ENCODE measurements at places on chromosomes 2 and 18.

- no peak for DNase-seq
Measured at GRCh38 chr2:239538357-239539052, 137.7 kb upstream of the HDAC4 start.

DNA sequence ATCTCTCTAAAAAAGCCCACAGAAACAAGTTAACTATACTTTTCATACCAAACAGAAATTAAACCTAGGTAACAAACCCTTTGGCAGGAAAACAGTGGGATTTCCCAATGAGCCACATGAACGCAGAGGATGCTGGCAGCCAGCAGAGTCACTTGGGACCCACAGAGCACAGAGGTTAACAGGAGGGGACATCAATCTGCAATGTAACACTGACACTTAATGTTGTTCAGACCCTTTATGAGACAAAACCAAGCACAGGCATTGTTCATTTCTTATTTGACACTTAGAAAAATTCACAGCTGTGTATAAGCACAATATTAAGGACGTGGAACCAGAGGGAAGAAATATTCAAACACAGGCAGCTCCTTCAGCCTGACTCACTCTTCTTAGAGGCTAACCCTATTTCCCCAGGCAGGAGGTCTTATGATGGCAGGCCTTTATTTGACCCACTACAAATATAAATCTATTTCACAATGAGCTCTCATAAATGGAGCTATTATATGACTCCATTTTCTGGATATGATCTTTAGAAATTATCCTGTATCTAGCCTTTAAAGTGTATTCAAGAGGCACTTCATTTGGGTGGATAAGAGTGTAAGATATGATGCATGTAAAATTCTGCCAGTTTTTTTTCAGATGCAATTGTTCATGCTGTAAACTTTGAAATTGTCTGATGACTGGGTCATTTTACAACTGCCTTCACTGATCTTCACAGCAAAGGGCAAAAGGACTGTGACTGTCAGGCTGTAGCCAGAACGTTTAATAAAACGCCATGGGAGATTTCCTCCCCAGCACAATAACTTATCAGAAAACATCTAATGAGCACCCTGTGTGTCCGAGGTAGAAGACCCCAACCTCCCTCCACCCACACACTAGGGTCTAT is 132.8 kb upstream of the SATB2 start:
- DNase-seq: no peak

DNA sequence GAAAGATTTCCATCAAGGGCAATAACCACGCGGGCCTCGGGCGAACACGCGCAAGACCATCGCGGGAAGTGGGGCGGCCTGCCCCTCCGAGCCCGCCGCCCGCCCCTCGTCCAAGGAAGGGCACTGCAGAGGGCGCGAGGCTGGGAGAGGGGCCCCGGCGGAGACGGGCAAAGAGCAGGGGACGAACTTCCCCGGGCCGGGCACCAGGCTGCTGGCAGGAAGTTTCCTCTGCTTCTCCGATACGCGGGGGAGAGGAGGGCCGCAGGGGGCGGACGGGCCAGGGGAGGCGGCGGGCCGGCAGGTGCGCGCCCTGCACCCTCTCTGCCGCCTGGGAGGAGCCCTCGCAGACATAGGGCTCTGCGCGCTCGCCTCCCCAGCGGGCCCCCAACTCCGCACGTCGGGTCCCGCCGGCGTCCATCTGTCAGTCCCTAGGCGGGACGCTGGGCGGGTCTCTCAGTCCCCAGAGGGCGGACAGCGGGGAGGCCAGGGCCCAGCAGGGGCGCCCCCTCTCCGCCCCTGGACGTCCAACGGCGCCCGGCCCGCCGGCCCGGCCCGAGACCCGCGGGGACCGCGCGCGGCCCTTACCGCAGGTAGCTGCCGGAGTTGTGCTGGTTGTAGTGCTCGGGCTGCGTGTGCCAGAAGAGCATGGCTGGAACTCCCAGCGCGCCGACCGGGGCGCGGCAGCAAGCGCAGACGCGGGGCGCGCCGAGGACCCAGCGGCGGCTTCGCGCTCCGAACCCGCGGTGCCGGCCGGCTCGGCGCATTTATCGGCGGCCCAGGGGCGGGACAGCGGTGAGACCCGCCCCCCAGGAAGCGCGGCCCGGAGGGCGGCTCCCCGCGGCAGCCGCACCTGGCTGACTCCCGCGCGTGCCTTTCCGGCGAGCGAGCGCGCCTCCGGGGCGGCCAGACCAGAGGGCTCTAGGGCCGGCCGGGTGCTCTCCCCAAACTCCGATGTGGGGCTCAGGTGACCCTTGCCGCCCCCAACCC is at the start of gene TFCP2L1:
TSS of gene TFCP2L1 (minus strand) at position 740 of the 987 bp plus-strand sequence. CDS start at position 647, 93 bp downstream.
- peak; percentile 74 for DNase-seq

DNA sequence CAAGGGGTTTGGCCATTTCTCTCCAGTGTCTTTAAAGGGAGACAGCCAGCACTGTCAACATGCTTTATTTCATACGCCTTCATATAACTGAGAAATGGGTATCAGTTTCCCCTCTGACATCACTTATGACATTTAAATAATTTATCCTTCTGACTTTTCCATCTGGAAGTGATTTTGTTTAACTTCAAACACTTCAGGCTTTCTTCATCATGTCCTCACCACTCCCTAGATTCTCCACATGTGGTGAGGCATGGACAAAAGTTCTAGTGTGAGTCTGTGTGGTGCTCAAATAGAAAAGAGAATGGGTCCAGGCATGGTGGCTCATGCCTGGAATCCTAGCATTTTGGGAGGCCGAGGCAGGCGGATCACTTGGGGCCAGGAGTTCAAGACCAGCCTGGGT is 158.6 kb downstream of the TXNL1 start:
- no peak for DNase-seq

- no peak for DNase-seq
Measured at GRCh38 chr18:62838475-62839098, 123.2 kb downstream of the PHLPP1 start.

GRCh38 chr2:222566229-222566628 is 89.7 kb downstream of the FARSB start:
- no peak for DNase-seq

DNA sequence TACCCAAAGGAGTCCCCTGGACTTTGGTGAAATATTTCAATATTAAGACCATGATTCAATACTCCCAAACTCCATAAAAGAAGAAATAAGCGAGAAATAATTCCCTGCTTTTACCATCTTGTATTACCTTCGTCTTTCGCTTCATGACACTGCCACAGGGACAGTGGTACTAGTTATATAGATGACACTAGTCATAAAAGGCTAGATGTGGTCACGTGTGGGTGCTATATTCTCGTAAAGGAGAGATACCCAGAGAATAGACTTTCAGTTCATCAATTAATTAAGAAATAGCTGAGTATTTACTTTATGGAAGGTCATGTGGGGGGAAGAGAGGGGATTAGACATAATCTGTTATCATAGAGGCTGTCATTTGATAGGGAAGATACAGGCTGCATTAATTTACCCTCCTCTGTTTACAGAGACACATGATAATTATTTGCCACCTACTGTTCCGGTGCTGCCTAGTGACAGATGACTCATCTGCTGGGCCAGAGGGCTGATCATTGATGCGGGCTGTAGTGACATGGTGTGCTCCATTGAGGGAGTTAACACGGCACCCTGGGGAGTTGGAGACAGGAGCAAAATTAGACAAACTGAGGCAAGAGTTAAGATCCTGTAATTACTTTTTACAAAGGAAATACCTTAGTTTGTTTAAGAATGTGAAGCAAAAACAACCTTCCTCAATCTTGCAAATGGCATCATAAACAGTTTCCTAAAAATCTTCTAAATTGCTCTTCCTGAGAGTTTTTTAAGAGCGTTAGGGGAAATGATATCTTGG is 78.2 kb upstream of the ITGB6 start:
- DNase-seq: no peak

DNA sequence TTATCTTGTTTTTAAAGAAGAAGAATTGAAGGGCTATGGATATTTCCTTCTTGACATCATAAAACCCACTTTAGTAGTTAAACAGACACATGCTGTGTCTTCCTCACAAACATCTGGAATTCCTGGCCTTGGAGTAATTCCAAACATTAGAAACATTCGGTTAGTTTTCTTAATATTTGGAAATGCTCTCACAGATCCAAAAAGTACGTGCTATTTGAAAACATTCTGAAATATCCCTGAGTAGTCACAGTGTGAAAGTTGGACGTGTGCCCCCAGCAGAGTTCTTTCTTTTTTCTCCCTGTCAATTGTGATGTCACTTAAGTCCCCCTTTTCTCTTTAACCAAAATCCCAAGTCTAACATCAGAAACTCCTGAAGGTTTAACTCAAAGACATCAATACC is 91.3 kb downstream of the ANTXR1 start:
- DNase-seq: no peak

DNA sequence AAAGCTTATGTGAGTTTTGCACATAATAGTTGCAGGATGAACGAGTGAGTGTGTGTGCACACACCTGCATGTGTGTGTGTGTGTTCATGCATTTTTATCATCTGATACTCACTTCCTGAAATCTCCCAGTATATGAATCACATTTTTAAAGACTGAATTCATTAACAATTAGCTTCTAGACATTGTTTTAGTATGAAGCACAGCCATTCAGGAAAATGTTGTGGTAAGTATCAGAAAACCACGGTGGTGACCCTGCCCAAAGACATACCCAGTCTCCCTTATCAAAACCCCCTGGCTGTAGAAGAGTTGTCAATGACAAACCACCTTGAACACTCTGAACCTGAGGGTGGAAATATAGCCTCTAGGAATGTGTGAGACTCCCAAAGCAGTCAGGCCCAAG is 220.8 kb downstream of the ALK start:
- DNase-seq: no peak

GRCh38 chr2:153509133-153509532 is 30.6 kb upstream of the RPRM start:
- peak; percentile 67 for DNase-seq

- DNase-seq: no peak
Measured at GRCh38 chr2:201396595-201396994, 39.5 kb upstream of the FLACC1 start.

DNA sequence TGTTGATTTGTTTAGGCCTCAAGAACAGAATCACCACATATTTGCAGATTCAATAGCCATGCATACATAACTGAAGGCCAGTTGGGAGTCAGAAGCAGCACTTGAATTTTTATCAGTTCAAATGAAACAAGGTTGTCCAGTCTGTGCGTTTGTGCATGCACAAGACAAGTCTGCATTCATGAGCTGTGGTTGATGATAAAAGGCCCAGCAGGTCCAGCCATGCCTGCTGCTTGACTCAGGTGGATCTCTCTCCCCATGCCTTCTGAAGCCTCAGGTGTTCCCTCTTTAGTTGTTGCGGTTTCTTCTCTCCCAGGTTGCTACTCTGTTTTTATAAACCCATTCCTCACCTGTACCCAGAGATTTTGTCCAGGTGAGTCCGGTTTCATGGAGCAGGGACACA is 124.5 kb downstream of the CCDC102B start:
- DNase-seq: no peak

DNA sequence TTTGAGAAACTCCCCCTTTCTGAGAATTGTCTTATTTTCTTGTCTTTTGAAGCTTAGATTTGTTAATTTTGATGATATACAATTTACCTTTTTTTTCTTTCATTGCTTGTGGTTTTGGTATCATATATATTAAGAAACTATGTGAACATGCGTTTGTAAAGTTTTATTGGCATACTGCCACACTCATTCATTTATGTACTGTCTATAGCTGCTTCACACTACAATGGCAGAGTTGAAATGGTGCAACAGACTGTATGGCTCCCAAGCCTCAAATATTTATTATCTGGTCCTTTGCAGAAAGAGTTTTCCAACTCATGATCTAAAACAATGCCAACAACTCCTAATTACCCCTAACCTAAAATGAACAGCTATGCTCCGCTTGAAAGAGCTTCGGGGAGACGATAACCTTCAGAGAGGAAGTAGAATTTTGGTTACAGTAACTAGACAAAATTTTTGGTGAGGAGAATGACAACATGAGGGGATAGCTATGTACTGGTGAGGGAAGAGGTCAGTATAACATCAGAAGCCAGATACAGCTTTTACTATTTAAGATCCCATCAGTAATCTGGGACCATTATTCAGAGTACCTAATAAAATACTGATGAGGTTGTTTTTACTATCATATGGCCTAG is 16.1 kb downstream of the PPP3R1 start:
- no peak for DNase-seq

DNA sequence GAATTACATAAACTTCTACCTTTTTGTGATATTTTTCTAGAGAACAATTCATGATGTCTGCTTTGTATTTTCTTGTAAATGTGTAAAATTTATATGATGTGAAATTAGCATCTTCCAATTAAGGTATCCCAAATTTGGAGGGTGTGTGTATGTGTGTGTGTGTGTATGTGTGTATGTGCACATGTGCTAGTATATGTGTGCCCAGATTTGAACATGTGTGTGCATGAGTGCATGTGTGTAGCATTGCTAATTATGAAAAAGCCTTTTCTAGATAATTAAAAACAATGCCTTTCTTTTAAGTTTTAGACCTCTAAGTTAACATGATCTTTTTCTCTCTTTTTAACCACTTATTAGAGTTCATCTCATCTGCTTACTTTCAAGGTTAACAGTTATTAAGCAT is 208.0 kb upstream of the SPOPL start:
- DNase-seq: no peak

- no peak for DNase-seq
Measured at GRCh38 chr2:20482725-20483124, 35.9 kb downstream of the RHOB start.

GRCh38 chr2:211138551-211138950 is 582.2 kb downstream of the CPS1 start:
- DNase-seq: no peak

GRCh38 chr18:77090546-77091174 is 41.9 kb downstream of the MBP start:
- no peak for DNase-seq

DNA sequence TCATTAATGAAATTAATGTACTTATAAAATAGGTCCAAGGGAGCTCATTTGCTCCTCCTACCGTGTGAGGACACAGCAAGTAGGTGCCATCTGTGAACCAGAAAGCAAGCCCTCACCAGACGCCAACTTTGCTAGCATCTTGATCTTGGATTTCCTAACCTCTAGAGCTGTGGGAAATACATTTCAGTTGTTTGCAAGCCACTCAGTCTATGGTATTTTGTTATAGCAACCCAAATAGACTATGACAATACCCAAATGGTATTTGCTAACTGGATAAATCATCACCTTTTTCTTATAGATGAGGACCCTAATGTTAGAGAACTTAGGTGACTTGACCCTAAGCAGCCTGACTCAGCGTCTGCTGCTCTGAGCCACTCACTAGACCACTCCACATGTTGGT is 379.6 kb downstream of the HRH4 start:
- DNase-seq: no peak

DNA sequence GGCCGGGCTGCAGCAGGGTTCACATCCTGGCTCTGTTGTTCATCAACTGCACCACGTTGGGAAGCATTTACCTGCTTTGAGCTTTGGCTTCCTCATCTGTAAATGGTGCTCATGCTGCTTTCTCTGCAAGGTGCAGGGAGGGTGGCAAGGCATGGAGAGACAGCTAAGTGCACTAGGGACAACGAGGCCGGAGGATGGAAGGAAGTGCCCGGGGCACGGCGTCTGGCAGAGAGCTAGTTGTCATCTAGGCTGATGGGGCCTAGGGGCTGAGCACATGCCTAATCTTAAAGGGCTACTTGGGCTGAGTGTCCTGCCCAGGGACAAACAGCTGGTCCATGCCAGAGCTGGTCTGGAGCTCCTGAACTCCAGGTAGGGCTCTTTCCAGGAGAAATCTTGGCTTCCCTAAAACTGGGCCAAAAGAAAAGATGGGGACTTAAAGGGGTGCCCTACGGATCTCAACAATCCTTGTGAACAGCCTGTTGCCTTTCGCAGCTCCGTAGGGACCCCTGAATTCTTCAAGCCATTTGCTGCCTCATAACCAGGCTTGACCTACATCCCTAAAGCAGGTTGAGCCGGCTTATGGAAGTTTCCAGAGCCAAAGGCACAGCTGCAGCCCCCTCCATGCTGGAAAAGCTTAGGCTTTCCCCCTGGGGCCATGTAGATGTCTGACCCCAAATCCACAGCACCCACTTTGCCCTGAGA is 130.8 kb downstream of the SMAD7 start:
- DNase-seq: peak; percentile 14

Data from H9 (cell line).